ENCODE measurements at places on chromosomes 1 and 21.

DNA sequence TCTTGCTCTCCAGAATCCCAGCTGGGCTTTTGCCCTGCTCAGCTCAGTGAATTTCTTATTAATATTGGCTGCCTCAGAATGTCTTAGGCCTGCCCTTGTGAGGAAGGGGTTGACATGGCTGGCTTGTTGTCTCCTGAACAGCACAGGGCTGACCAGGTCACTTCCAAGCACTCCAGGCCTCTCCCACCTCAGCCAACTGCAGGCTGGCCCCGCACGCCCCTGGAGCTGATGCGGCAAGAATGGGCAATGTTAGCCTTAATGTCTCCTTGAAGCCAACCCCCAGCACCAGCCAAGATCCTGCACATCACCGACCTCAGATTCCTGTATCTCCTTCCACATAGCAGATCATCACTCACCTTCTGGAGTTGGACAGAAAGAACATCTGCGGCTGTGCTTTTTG, 598.6 kb downstream of the AJAP1 start:
- H3K36me3 ChIP-seq = no peaks in the 10 kb centered on the region
- no peak overlapping the region for H3K4me3 ChIP-seq
- no peak for DNase-seq
- H3K4me1 ChIP-seq = no peaks in the 10 kb centered on the region

- no peaks in the 10 kb centered on the region for H3K27me3 ChIP-seq
- DNase-seq = no peak
- peaks cover 46% of the 10 kb centered on the region for H3K36me3 ChIP-seq
- no peak overlapping the region for H3K4me3 ChIP-seq
- H3K27ac ChIP-seq = no peak overlapping the region
Measured at GRCh38 chr1:24805534-24806301, 60.5 kb downstream of the CLIC4 start.

DNA sequence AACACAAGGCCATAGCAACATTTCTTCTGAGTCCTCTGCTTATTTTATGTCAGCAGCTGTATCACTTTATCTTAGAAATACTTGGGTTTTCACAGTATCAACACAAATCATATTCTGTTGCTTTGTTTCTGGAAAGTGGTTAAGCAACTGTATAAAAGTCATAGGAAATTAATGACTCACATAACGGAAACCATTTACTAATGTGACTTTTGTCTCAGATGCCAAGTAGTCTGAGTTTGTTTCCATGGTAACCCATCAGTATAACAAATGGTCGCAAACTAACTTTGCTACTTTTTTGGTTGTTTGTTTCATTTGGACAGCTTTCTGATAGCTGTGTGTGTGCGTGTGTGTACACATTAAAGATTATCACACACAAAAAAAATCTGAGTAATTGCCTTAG, 31.1 kb downstream of the EEIG2 start:
- H3K27me3 ChIP-seq = no peaks in the 10 kb centered on the region
- H3K4me3 ChIP-seq = no peak overlapping the region

DNA sequence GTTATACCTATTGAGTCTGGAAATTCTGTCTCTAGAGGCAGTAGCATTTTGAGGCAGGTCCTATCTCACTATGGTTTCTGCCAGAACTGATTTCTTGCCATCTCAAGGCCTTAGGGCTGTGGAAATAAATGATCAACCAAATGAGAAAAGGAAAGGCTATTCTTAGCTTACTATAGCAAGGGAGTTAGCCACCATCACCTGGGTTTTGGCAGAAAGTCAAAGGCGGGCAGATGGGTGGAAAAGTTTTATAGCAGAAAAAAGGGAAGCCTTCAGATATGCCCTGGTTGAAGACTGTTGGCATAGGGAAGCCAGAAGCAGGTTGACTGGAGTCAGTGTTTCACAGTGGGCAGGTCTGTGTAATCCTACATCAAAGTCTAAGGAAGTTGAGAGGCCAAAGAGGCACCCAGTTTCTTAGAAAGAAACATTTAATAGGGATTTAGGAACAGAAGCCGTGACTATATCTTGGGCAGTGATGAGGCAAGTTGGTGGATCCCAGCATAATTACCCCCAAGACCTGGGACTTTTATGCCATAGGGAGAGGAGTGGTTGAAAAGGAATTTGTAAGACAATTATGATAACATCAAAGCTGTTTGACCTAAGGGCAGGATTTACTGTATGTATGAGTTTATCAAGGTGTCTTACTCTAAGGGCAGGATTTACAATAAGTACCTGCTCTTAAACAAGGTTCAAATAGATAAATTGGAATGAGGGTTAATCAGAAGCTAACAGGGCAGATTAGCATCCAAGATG, 29.7 kb downstream of the CTH start:
- H3K4me1 ChIP-seq = peaks cover 2% of the 10 kb centered on the region
- no peak for DNase-seq
- no peak overlapping the region for H3K27ac ChIP-seq
- no peaks in the 10 kb centered on the region for H3K27me3 ChIP-seq
- H3K4me3 ChIP-seq = no peak overlapping the region

DNA sequence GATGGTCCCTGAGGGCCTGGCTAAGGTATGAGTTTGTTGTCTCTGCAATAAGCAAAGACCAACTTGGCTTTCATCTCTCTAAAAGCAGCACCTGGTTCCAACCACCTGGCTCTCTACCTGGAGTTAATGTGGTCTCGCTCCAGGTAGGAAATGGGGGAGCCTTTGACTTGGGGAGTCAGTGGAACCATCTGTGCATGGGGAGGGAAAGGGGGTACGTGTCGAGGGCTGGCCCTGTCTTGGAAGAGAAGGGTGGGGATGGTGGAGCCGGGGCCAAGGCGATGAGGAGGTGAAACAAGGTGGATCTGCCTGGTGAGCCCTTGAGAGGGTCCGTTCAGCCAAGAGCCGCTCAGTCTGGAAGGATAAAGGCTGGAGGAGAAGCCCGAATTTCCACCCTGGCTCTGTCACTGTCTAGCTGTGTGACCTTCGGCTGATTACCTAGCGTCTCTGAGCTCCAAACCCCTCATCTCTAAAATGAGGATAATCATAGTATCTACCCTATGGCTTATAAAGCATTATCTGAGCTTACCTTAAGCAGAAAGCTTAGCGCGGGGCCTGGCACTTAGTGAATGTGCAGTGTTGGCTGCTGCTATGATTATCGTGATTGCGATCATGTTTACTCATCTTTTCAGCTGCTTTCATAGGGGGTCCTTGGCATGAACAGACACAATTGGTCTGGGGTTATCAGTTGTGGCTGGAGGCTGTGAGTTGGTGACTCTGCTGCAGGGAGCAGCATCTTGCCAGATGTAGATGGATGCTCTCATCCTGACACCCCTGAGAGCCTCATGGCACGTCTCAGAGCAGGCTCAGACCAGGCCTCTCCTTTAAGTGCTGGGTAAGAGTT, 78.7 kb downstream of the ACTL8 start:
- no peaks in the 10 kb centered on the region for H3K4me1 ChIP-seq
- no peaks in the 10 kb centered on the region for H3K27me3 ChIP-seq
- no peaks in the 10 kb centered on the region for H3K36me3 ChIP-seq
- no peak for DNase-seq

GRCh38 chr1:155007251-155007828, 4.7 kb downstream of the ZBTB7B start:
- no peaks in the 10 kb centered on the region for H3K36me3 ChIP-seq
- H3K27me3 ChIP-seq = no peaks in the 10 kb centered on the region
- DNase-seq = no peak
- no peak overlapping the region for H3K4me3 ChIP-seq
- no peak overlapping the region for H3K27ac ChIP-seq

GRCh38 chr1:41509270-41509671, 24.8 kb upstream of the EDN2 start:
- no peak for DNase-seq
- no peak overlapping the region for H3K27ac ChIP-seq
- H3K36me3 ChIP-seq = no peaks in the 10 kb centered on the region

DNA sequence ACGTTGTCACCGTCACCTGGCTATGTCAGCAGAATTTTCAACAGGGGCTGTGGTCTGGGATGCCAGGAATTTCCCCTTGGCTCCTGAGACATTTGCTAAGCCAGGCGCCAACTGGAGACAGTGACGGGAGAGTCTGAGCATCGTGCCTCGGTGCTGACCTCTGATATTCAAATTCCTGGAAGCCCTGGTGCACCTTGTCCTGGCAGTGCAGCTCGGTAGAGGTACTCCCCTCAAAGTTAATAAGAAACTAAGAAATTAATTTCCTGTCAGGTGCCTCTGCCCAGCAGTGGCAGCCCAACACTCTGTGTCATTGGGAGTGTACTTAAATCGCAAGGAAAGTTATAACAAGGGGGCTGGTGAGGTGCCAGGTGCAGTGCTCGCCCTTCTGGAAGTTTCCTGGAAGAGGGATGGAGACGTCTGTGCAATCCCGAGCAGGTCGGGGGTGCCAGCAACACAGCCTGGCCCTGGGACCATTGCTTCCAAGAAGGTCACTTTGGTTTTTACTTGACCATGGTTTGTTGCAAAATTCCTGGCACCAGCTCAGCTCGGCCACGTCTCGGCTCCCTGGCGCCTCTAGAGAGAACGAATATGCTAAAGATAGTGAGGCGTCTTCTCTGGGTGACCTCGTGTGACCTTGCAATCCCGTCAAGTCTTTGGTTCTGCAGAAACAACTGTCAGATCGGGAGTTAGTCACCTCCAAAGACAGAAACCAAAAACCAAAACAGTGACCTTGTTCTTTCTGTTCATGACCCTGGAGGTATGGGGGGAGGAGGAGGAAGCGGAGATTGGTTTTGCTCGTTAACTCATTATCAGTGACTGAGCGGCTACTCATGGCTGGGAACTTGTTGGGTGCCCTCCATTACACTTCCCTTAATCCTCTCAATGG, 149.5 kb upstream of the VAMP3 start:
- no peaks in the 10 kb centered on the region for H3K27me3 ChIP-seq
- H3K4me3 ChIP-seq = no peak overlapping the region
- no peaks in the 10 kb centered on the region for H3K4me1 ChIP-seq
- H3K36me3 ChIP-seq = no peaks in the 10 kb centered on the region
- no peak overlapping the region for H3K27ac ChIP-seq

- no peak overlapping the region for H3K4me3 ChIP-seq
- no peaks in the 10 kb centered on the region for H3K36me3 ChIP-seq
- DNase-seq = no peak
- H3K27me3 ChIP-seq = peaks cover 12% of the 10 kb centered on the region
Measured at GRCh38 chr1:99266726-99267125, 2.4 kb downstream of the PLPPR4 start.

DNA sequence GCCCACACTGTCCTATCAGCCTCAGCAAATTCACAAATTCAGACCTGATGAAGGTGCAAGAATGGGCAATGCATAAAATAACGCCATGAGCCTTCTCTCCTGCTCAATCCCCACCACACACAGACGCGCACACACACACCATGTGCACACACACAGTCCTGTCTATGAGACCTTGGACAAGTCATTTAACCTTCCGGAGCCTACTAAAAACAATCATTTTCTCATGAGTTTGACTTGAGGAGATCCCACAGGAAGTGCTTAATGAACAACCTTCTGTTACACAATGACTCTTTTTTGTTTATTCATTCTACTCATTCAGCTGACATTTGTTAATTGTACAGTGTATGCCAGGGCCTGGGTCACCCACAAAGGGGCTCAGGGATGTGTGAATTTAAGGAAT, 125.4 kb downstream of the EDEM3 start:
- H3K36me3 ChIP-seq = peaks cover 3% of the 10 kb centered on the region
- no peak for DNase-seq
- peaks cover 8% of the 10 kb centered on the region for H3K4me1 ChIP-seq

DNA sequence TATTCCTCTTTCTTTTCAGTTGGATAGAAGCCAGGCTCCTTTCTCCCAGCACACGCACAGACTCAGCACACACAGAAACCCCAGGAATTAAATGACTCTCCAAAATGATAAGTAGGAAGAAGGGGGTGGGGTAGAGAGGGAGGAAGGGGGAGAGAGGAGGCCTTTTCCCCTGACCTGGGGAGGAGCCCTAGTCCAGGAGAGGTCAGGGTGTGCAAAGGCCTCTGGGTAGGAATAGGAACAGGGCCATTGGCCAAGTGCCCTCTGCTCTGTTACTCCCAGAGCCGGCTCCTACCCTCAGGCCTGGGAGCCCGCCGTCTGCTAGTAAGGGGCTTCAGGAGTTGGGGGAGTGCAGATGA, 35.6 kb upstream of the PUM1 start:
- no peaks in the 10 kb centered on the region for H3K36me3 ChIP-seq
- H3K27me3 ChIP-seq = no peaks in the 10 kb centered on the region
- no peak overlapping the region for H3K4me3 ChIP-seq
- no peak overlapping the region for H3K27ac ChIP-seq

GRCh38 chr1:40045182-40045581, 4.7 kb downstream of the CAP1 start:
- no peaks in the 10 kb centered on the region for H3K36me3 ChIP-seq
- H3K4me1 ChIP-seq = peaks cover 6% of the 10 kb centered on the region
- no peak overlapping the region for H3K27ac ChIP-seq
- H3K27me3 ChIP-seq = no peaks in the 10 kb centered on the region
- DNase-seq = no peak
- H3K4me3 ChIP-seq = no peak overlapping the region

DNA sequence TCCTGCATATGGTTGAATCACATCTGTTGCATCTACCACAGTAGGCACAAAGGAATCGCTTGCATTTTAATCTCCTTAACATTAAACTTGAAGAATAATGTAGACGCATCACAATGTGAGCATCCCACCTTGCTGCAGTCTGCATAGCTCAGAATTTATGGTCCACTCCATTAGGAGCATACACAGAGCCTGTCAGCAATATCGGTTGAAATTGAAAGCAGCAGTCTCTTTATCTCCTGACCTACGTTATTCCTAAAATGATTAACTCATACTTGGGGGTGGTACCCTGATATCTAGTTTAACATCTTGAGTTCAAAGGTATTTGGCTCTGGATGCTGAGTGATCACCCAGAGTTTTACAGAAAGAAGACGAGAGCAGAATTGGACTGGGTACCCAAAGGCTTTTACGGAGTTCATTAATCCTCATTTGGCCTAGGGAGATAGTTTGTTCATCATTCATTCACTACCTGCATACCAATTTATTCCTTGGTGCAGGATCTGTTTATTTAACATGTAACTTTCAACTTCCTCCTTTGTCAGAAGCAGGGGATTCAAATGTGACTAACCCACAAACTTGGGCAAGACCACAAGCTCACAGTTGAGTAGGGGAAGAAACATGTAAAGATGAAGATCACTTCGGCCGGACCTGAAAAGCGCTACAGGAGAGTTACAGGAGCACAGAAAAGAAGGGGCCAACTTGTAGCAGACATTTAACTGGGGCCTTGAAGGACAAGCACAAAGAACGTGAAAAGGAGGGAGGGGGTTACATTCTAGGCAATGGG, 187.9 kb downstream of the DAB1 start:
- no peaks in the 10 kb centered on the region for H3K36me3 ChIP-seq
- H3K27ac ChIP-seq = no peak overlapping the region
- H3K4me1 ChIP-seq = no peaks in the 10 kb centered on the region
- no peaks in the 10 kb centered on the region for H3K27me3 ChIP-seq

DNA sequence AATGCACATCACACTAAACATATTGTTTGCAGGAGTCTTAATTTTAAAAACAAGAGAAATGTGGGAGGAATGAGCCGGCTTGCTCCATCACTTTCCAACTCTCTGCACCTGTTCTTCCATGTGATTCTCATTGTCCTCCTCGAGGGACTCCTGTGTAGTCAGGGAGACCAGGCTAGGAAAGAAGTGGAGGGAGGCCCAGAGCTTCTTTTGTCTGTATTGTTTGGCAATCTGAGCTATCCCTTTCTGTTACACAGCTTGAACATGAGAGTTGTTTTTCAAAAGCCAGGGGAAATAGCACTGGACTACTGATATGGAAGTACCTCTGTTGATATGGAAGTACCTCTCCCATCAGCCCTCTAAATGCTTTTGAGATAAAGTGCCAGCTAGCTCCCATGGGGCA, 18.8 kb upstream of the LRRC8D start:
- no peaks in the 10 kb centered on the region for H3K27me3 ChIP-seq
- H3K4me3 ChIP-seq = no peak overlapping the region
- peak; percentile 51 for DNase-seq

GRCh38 chr1:21668232-21668950, 766 bp downstream of the RAP1GAP start:
- peak overlapping the region; percentile 37 for H3K4me3 ChIP-seq
- DNase-seq = no peak
- no peaks in the 10 kb centered on the region for H3K27me3 ChIP-seq
- H3K27ac ChIP-seq = no peak overlapping the region
- H3K4me1 ChIP-seq = peaks cover 5% of the 10 kb centered on the region

Data from neuronal stem cell (in vitro differentiated cells).